Fibroblast of pulmonary artery (primary cell): ENCODE measurements at places on chromosomes 12 and 14.

DNA sequence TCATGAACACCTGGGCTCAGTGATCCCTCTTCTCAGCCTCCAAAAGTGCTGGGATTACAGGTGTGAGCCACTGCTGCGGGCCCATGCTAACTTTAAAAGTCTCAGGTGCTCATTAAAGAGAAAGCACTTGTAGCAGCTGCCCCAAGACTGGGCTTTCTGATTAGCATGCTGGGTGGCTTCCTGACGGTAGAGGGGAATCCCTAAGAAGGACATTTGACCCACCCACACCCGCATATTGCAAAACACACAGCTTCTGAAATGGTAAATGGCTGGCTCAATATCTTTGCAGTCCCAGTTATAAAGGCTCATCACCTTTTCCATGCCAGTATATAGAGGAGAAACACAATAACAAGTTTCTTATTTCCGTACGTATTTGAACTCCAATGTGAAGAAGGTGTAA lies 19.3 kb upstream of the BICD1 start:
- DNase-seq = no peak

DNA sequence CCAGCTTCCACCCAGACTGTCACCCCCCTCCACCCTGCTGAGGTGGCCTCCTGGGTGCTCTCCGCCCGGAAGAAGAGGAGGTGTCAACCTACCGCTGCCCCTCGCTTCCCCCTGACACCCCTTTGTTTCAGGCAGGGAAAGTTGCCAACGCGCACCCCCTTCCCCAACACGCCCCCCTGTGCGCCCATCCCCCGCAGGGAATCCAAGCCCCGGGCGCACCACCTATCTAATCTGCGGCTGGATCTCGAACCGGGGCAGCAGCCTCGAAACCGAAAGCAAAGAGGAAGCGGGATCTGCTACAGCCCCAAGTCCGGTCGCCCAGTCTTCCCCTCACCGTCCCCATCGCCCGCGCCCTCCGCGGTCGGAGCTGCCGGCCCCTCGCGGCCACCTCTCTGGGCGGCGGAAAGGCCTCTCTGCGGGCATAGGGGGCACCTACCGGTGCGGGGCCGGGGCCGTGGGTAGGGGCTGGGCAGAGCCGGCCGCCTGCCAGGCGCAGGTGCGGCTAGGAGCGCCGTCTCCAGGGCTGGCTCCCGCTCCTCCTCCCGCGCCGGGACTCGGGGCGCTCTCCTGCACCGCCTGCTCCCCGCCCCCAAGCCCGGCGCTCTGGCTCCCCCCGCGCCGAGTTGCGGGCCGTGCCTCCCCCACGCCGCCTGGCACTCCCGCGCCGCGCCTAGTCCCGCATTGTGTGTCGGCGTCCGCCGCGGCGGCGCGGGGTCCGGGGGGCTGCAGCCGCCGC lies 18.3 kb upstream of the PLEKHH1 start:
- DNase-seq = peak; percentile 17

GRCh38 chr12:14854586-14855183 lies 11.4 kb upstream of the ART4 start:
- DNase-seq = no peak

DNA sequence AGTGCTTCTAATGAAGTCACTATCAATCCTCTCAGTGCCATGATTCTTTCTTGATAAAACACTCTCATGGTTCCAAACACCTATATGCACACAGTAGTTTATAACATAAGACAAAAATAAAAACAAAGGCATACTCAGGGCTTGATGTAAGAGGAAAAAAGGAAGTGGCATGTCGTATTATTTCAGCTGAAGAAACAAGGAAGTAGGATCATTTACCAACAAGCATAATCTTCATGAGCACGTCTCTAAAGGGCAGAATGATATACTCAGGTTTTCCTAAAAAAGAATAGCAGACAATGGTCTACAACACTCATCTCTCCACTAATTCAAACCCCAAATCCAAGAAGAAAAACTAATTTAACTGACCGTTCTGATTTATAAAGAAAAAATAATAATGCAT lies 33.9 kb downstream of the NUMB start:
- peak; percentile 40 for DNase-seq

DNA sequence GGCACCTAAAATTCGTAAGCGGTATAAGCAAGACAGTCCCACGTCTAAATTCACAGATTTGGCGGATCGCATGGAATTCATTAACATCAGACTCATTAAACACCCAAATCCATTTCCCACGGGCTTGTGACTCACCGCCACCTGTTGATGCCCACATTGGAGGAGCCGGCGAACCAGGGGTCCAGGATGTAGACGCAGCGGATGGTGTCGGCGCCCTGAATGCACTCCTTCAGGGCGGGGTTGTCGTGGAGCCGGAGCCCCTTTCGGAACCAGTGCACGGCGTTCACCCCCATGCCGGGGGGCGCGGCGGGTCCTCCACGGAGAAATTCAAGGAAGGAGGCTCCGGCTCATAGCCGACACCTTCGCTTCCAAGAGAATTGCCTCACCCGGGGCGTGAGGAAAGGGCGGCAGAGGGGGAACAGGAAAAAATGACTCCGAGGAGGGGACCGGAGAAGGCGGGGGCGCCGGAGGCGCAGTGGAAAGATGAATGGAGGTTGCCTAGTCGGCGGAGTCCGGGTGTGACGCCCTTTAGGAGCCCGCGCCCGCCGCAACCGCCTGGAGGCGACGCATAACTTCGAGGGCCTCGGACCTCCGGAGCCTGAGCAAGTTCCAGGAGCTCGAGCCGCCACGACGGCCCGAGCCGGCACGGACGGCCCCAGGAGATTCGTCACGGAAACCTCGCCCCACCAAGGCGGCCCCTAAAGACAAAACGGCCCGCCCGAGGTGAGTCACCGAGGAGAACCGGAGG lies 506 bp downstream of the CRY1 start:
- DNase-seq = peak; percentile 41

DNA sequence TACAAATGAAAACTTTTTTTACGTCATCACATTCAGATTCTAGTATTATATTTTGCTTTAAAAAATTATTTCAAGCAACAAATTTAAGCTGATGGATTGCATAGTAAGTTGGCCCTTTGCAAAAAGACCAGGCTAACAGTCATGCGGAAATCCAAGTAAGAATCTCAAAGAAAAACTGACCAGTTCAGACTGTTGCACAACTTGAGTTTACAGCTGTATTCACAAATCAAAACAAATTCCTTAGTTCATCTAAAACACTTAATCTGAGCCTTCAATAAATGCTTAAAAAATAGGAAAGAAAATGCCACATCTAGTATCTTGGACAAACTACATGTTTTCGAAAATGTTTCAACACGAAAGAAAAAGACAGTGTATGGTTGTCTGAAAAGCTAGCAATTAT lies 847 bp downstream of the CCDC59 start:
- peak; percentile 6 for DNase-seq
